Muscle of back (tissue), 13 donors: ENCODE measurements at places on chromosomes 7 and 10.
A peak's percentile ranks its signal among the peaks of the same experiment; 100 is the strongest.

DNA sequence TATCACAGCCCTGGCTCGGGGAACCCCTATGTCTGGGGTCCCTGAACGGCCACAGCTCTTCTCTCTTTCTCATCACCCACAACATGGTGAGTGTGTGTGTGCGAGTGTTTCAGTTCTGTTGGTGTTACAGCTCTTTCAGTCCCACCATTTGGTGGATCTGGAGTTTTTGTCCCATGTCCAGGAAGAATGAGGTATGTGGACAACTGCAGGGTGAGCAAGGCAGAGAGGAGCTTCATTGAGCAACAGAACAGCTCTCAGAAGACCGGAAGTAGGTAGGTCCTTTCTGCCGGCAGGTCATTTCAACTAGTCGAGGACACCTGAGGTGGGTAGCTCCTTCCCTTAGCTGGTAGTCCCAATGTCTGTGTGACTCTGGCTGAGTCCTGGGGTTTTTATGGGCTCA, 9.5 kb downstream of the PAX4 start:
- no peak for DNase-seq

GRCh38 chr10:116699471-116700150, 42.8 kb downstream of the HSPA12A start:
- no peak for DNase-seq

DNA sequence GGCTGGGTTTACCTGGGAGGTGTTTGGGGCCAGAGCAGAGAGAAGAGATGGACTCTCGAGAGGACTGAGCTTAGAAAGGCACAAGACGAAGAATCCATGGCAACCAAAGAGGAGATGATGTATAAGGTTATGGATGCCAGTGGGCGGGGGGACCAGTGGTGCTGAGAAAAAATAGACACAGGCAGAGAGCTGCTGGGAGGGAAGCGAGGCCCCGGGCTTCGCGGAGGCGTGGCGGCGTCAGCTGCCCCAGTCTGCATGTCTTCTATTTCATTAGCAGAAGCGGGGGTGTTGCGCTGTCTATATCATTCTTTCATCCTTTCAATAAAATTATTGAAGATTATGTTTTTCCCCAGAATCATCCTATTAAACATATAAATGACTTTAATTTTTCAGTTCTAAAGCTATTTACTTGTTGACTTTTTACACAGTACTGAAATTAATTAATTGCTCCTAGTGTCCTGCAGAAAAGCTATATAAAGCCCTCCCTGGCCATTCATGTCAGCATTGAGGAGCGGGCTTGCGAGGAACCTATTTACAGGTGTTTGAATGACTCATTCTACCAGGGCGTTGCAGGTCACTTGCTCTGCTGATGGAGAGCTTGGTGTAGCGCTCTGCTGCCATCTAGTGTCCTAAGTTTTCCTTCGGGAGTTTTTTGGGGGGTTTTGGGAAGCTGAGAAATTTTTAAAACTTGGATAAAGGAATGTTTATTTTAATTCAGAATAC, 42.9 kb upstream of the BHLHA15 start:
- peak; percentile 54 for DNase-seq

DNA sequence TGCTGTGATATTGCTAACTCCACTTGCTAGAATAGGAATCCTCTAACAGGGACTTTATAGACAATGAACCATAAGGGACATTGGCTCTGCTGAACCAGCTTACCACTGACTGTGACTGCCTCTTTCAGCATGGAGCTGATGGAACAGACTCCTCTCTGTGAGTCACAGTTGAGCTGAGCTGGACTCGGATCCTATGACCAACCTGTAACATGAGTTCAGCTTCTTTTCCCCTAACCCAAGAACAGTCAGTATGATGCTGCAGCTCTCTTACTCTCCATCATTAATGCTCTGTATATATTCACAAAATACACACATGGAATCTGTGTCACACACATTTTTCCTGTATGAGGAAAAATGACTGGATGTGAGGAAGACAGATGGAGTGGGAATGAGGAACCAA, 177.9 kb upstream of the BET1 start:
- DNase-seq: no peak

DNA sequence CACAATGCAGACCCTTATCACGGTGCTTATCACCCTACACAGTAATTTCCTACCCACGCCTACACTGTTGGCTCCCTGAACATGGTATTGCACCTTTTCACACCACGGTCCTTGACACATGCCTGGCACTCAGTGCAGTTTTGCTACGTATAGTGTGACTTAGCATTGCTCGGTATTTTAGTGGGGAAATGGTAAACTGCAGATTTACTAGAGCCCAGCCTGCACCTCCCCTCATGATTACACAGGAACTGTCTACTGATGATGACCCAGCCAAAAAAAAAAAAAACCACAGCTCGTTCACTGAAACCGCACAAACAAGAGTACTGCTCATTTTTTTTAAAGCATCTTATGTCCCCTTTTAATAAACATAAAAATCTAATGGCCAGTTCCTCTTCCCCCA, 124.2 kb upstream of the ZNF746 start:
- DNase-seq: no peak

GRCh38 chr10:98377001-98377400, 38.0 kb downstream of the PYROXD2 start:
- no peak for DNase-seq

- peak; percentile 35 for DNase-seq
Measured at GRCh38 chr10:107031931-107032699, 132.4 kb downstream of the SORCS1 start.

DNA sequence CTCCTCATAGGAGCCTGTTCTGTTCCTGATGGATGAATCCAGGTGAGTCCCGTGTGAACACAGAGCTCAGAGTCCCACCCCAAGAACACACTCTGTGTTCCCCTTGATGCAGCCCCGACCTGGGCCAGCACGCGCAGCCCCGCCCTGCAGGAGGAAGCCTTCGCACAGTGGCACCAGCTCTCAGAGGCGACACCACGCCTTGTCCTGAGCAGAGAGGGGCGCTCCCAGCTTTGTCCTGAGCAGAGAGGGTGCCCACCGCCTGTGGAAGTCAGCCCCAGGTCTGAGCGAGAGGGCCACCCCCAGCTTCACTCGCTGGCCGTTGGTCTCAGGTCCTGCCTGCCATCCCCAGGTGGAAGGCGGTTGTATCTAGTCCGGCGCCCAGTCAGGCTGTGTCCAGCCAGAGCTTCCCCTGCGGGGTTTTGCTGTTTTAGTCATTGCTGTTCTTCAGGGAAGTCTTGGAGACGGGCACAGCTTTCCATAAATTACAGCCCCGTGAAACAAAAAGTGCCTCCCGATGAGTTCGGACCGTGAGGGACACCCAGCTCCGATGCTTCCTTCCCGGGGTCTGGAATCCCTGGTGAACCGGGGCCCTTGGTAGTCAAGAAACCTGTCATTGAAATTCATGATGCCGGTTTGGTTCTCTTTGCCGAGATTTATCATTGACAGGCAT, 43.6 kb downstream of the NKX6-2 start:
- no peak for DNase-seq

DNA sequence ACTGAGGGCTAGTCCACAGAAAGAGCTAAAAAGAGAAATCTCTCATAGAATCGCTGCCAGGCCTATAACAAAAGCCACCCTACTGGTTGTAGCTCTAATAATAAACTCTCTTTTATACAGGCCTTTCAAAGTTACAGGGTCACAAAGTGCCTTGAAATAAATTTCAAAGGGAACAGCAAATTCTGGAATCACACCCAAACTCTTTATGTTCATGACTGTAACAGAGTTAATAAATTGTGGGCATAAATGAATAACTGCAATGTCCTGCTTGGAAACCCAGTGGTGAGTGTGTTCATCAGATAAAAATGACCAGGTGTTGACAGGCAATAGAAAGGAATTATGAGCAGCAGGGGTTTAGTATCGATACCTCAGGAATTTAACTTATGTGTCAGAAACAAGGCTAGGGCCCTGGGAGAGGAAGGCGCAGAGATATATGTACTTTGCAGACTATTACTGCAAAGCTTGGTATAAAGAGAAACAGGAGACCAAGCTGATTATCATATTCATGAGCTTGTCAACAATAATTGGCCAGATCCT, 9.3 kb downstream of the CDC14C start:
- DNase-seq: no peak

DNA sequence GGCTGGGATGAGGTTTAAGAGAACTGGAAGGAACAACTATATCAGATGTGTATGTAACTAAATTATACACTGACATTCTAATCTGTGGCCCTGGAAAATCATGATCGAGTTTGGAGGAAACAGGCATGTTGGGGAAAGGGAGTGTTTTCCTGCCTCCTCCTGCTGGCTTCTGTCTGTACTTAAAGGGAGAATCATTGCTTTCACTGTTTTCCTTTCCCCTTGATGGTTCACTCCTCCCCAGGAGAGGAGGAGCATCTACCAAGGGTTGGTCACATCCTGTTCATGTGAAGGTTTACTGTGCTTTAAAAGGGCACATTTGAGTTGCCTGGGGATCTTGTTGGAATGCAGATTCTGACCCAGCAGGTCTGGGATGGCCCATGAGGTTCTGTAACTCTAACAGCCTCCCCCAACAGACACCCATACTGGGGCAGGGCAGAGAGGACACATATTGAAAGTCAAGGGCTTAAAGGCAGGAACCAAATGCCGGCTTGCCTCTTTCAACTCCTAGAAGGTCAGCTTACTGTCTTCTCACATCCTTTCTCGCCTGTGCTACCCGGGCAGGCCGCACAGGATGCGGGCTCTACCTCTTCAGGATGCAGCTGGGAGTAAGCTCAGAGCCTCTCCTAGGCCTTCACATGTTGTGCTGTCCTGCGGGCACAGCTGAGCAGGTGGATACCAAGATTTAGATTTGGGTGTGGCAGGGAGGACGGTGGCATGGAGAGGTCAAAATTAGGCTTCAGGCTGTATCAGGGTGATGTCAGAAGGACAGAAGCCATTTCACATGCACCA, 694.8 kb downstream of the KCNMA1 start:
- DNase-seq: no peak

GRCh38 chr7:50962962-50963374, 180.3 kb upstream of the GRB10 start:
- DNase-seq: no peak

DNA sequence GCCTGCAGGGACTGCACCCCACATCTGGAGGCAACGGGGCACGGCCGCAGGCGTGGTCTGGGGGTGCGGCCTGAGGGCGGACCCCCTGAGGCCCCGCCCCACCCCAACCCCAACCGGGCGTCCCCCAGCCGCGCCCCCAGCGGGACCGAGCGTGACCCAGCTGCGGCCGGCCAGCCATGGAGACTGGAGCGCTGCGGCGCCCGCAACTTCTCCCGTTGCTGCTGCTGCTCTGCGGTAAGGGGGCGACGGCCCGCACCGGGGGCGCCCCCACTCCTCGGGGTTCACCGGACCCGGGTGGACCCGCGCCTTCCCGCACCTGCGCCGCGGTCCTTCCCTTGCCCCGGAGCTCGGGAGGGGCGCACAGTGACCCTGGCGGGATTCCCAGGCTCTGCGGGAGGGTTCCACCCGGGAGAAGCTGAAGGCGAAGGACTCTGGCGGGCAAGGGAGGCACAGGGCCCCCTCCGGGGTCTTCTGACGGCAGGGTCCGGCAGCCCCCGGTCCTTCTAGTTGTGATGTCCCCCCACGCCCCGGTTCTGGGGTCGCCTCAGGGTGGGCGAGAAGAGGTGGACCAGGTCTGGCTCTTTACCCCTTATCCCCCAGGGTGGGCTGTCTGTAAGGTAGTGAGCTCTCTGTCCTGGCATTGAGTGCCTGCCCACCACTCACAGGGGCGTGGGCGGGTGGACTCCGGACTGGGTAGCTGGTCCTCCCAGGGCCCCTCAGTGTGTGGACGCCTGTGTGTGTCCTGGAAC, at the start of gene RAMP3:
Gene RAMP3, plus strand, starts transcription at position 139 of the 749 bp plus-strand sequence. Its CDS starts 38 bp downstream, at position 177.
- DNase-seq: no peak

DNA sequence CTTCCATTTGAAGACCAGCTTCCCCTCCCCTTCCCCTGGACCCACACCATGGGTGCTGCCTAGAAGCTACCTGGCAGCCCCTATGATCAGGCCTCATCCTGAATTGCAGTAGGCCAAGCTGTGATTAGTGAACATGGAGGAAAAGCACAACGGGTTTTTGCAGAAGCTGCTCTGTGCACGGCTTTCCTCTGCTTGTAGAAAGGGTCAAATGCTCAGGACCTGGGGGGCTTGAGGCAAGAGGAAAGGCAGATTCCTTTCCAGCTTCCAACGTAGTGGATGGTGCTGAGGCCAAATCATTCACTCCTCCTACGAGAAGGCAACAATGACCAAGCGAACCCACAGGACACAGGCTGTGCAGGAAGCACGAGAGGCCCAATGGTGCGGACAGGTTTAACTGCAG, 410.3 kb upstream of the SHH start:
- DNase-seq: no peak

DNA sequence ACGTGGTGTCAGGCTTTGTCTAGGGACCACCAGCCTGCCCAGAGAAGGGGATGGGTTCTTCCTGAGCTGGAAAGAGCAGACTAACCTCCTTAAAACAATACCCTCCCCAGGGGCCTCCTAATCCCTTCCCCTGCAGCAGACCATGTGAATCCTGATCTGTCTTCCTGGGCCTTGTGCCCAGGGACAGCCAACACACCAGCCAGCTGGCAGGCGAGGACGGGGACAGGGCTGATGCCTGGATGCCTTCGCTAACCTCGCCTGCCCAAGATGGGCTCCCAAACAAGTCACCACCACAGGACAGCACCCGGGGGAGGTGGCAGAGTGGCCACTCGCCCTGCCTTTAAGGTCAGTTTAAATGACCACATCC, 17.6 kb downstream of the PODXL start:
- DNase-seq: peak; percentile 41

DNA sequence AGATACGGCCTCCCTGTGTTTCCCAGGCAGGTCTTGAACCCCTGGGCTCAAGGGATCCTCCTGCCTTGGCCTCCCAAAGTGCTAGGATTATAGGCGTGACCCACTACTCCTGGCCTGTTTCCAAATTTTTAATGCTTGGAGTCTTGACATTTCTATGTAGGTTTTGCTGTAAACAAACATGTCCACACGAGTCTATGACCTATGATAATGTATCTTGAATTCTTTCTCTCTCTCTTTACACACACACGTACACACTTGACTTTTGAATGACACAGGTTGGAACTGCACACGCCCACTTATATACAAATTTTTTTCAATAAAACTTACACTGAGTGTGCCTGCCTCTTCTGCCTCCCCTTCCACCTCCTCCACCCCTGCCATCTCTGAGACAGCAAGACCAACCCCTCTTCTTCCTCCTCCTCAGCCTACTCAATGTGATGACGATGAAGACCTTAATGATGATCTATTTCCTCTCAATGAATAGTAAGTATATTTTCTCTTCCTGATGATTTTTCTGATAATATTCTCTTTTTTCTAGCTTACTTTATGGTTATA, 44.1 kb upstream of the LAMB1 start:
- DNase-seq: no peak

- no peak for DNase-seq
Measured at GRCh38 chr10:76017026-76017732, 585.8 kb downstream of the LRMDA start.

DNA sequence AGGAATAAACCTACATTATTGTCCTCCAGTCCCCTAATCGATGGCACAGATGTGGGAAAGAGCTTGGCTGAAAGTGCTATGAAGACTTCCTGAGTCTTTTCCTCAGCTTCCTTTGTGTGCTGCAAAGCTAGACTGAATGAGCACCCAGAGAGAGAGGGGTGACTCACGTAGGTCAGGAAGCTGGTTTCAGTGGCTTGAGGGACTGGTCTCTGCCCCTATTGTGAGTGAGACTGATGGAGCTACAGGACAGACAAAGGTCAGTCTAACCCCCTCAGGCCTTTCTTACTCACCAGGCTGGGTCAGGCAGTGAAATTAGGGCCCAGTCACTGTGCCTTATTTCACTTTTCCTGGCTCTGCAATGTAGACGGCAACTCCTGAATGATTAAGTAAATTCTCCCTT, 171.1 kb upstream of the GRB10 start:
- no peak for DNase-seq

GRCh38 chr7:90642978-90643377, 46.9 kb downstream of the CDK14 start:
- DNase-seq: no peak

GRCh38 chr7:153103202-153103601, 343.6 kb downstream of the ACTR3B start:
- no peak for DNase-seq

- DNase-seq: no peak
Measured at GRCh38 chr10:69635428-69636272, 5.6 kb downstream of the FAM241B start.
